ENCODE measurements at places on chromosomes 1 and 21.

DNA sequence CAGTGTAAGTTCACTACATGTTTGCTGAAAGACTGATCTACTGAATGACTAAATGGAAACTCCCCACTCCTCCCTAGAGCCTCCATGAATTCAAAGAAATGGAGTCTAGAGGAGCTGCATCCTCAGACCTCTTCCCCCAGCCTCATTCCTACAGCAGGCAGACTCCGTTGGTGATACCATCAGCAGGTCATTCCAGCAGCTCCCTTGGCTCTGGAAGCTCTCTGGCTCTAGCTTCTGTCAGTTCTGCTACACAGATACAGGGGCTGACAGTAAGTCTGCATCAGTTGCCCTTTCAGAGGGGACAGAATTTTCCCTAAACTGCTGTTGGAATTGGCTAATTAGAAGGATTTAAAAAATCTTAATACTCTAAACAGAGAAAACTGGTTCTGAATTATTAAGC lies 31.7 kb upstream of the DMRTA2 start:
- no peak for DNase-seq

DNA sequence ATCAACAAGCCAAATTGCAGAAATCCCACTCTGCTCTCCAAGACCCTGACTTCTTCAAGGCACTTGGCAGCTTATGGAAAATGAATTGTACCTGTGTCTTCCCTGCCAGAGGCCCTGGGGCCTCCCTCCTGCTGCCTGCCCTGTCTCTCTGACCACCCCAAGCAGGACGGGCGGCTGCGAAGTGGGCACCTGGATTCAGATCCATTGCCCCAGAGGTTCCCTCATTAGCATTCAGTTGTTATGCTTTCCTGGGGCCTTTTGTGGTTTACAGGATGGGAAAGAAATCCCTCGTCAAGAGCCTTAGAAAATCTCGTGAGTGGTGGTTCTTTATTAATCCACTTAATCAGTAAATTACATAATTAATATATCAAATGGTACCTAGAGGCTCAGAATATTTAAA lies 179.3 kb downstream of the TNR start:
- DNase-seq = no peak

- no peak for DNase-seq
Measured at GRCh38 chr1:119871881-119872280, 24.4 kb downstream of the ADAM30 start.

- DNase-seq = peak; percentile 72
Measured at GRCh38 chr1:62875676-62876075, 91.7 kb downstream of the ATG4C start.

GRCh38 chr1:84206375-84206774 lies 62.3 kb downstream of the PRKACB start:
- DNase-seq = no peak

- no peak for DNase-seq
Measured at GRCh38 chr21:25464275-25464674, 143.0 kb downstream of the MRPL39 start.

GRCh38 chr1:62306065-62306464 lies 13.2 kb downstream of the KANK4 start:
- DNase-seq = no peak

DNA sequence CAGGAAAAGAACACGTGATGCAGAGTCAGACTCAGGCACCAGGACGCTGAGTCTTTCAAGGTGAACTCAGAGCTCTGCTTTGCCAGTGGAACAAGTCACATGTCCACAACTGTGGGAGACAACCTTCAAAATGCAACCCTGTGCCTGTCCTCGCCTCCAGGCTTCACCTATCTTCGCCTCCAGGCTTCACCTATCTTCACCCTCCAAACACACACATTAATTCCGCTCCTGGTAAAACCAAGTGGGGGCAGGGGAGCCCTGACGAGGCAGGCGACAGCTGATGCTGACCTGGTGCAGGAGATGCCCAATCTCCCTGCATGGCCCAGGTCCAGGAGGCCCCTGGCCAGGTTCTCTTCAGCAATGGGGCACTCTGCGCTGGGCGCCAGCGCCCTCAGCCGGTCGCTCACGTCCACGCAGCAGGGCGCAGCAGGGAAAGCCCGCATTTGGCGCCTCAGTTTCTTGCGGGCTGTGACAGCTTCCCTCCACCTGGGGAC lies 28.0 kb upstream of the LSS start:
- DNase-seq = no peak

DNA sequence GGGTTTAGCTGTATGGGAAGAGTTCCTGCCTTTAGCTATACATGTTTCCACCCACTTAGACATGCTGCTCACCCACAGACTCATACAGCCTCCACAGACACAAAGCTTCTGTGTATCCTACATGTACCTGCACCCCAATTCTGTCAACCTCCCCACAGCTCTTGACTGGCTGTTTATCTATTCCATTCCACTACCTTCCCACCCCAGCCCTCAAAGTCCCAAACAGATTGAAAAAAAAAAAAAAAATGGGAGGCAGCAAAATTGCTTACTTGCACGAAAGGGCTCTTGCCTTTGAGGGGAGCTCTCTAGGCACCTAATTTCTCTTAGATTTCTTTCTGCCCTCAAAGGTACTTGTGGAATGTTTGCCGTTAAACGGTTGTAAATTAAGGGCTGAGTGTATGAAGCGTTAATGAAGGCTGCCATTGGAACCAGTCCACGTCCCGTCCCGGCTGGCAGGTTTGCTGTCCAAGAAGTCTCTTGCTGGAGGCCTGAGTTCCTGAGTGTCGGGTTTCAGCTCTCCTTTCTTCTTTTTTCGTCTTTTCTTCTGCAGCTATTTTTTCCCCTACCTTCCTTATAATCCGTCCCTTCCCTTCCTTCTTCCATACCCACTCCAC lies 43.6 kb downstream of the PBX1 start:
- no peak for DNase-seq

DNA sequence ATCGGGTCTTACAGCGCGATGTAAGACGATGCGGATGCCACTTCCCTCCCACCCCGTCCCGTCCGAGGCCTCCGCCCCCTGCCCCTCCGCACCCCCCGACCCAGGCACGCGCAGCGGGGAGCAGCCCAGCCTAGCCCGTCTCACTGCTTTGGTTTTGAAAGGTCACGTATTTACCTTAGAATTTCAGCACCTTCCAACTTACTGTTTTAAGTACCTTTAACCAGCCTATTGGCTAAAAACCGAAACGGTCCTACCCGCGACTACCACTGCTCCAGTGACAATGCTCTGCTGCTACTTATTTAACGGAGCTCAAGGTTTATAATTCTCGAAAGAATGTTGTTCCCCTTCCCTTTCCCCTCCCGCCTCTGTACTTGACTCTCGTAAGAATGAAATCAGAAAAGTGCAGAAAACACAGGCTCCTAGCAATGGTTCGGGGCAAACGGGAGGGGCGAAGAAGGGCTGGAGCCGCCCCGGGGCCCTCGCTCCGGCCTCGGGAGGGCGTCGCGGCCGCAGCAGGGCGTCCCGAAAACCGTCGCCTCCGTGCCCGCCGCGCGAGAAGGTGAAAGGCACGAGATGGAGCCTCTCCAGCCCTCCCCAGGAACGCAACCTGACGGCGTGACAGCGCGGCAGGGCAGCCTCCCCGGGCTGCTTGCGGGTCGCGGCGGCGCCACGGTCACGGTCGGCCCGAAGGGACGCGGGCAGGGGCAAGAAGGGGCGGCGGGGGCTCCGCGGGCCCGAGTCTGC lies 667 bp downstream of the TMEM50B start:
- no peak for DNase-seq

DNA sequence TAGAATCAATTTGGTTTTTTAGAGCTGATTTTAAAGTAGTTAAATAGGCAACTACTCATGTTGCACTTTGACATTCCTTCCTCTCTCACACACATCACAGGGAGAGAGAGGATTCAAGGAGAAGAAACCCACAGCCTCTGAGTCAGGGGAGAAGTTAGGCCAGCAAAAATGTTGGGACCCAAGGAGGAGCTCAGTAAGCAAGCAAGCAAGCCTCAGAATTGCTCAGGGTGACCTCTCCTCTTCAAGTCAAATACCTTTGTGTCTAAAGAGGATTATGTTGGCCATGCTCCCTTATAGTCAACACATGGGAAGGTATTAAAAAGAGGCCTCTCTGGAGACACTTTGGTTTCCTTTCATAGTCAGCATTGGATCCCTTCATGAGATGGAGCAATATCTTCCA lies 80.5 kb upstream of the WARS2 start:
- DNase-seq = no peak

- no peak for DNase-seq
Measured at GRCh38 chr1:7376676-7377075, 394.4 kb upstream of the VAMP3 start.

DNA sequence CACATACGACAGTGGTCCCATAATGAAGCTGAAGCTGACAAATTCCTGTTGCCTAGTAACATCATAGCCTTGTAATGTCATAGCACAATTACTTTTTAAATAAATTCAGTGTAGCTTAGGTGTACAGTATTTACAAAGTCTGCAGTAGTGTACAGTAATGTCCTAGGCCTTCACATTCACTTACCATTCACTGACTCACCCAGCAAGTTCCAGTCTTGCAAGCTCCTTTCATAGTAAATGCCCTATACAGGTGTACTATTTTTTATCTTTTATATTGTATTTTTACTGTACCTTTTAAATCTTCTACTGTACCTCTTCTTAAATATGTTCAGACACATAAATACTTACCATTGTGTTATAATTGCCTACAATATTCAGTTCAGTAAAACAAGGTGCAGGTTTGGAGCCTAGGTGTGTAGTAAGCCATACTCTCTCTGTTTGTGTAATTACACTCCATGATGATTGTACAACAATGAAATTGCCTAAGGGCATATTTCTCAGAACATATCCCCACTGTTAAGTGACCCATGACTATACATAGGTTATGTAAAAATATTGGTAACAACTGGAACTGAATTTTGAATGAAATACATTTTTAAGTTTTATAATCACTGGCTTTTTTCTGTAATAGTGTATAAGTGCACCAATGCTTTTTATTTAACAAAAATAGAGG lies 33.5 kb upstream of the ADAM30 start:
- DNase-seq = no peak

- no peak for DNase-seq
Measured at GRCh38 chr1:180211156-180211859, 18.8 kb upstream of the LHX4 start.

- no peak for DNase-seq
Measured at GRCh38 chr1:87219141-87219540, 109.5 kb upstream of the LMO4 start.

DNA sequence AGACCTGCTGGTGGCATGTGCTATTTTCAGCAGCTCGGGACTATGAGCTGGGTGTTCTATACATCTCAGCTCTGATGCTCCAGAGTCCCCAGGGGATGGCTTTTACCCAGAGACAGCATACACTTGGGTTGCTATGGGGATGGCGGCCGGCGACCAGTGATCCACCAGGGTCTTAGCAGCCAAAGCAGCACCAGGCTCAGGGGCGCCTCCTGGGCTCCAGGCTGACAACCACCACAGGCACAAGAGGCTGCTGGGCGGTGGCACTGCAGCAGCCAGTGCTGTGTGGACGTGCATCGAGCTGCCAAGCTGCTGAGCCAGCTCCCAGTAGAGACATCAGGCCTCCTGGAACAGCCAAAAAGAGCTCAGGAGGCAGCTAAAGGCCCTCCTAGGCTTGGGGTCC lies 37.6 kb upstream of the CLSTN1 start:
- DNase-seq = no peak

- no peak for DNase-seq
Measured at GRCh38 chr1:228058949-228059633, 23.4 kb upstream of the ARF1 start.

GRCh38 chr21:31011412-31011811 lies 26.9 kb downstream of the KRTAP19-8 start:
- DNase-seq = no peak

GRCh38 chr1:245585252-245585959 lies 430.6 kb downstream of the KIF26B start:
- DNase-seq = no peak

- DNase-seq = no peak
Measured at GRCh38 chr1:29342351-29342750, 106.0 kb downstream of the PTPRU start.

GRCh38 chr21:39016740-39017315 lies 166.4 kb downstream of the PSMG1 start:
- no peak for DNase-seq

- no peak for DNase-seq
Measured at GRCh38 chr21:37562920-37563640, 196.5 kb downstream of the DYRK1A start.

GRCh38 chr1:44924835-44925464 lies 61.4 kb downstream of the EIF2B3 start:
- peak; percentile 27 for DNase-seq

All from SHP77 (cell line).